ENCODE measurements at places on chromosomes 4 and X.

- no peak for ATAC-seq
Measured at GRCh38 chr4:139633661-139634060, 32.0 kb upstream of the MGST2 start.

DNA sequence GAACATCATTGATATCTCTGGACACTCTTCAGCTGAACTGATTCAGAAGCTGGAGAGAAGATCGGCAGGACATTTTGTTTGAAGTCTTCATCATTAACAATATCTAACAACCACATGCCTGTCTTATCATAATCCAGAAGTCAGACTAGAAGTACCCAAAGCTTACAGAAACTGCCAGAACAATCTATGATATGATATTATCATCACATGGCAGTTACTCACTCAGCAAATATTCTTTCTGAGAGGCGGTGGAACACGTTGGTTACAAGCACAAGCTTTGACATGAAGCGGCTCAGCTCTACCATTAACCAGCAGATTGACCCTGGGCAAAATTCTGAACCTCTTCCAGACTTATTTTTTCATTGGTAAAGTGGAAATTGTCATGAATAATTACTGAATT is 69.4 kb upstream of the KIT start:
- ATAC-seq = no peak

GRCh38 chrX:103343105-103343504 is 13.1 kb downstream of the TCEAL7 start:
- peak; percentile 38 for ATAC-seq

GRCh38 chr4:117481742-117482141 is 396.4 kb upstream of the TRAM1L1 start:
- no peak for ATAC-seq

DNA sequence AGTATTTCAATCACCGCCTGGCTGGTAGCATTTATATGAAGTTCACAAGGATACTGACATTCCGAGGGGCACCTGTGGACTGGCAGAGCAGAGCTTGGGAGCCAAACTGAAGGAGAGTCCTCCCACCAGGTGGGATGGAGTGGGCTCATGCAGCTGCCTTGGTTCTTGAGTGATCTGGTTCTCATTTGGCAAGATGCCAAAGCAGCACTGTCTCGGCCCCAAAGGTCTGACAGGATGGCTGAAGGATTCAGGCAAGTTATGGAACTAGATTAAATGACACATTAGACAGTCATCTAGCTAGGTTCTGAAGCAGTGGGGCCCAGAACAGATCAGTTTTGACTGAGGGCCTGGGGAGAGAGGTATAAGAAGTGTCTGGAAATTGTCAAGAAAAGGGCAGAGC is 3.2 kb downstream of the FGF16 start:
- ATAC-seq = no peak

DNA sequence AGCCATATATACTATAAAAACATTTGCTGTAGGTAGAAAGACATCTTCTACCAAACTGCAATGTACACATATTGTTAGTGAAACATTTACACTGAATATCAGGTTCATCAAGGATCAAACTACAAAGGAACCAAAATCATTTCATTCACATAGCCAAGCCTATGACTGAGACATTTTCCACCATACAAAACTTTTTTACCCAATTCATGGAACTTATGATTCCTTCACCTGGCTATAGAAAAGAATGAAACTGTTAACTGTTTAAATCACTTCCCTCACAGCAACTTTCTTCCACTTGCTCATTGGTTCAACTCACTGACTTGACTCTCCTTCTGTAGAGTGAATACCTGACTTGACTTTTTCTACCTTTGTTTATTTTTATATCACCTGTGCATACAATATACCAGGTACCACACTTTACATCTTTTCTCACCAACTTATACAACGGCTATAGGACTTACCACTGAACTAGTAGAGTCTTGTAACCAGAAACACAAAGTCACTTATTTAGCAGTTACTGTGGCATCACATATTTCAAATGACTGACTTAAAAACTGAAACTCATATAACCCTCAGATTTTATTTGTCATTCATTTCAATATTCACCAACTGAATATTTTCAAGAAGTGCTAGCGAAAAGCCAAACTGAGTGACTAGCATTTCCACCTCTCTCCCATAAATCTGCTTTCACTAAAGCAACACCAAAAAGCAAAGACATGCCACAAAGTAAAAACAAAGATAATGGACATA is 30.9 kb downstream of the CAMK2D start:
- peak; percentile 71 for ATAC-seq

GRCh38 chr4:8516996-8517550 is 63.1 kb upstream of the GPR78 start:
- ATAC-seq = no peak

- ATAC-seq = no peak
Measured at GRCh38 chrX:110531873-110532580, 173.4 kb downstream of the RTL9 start.

DNA sequence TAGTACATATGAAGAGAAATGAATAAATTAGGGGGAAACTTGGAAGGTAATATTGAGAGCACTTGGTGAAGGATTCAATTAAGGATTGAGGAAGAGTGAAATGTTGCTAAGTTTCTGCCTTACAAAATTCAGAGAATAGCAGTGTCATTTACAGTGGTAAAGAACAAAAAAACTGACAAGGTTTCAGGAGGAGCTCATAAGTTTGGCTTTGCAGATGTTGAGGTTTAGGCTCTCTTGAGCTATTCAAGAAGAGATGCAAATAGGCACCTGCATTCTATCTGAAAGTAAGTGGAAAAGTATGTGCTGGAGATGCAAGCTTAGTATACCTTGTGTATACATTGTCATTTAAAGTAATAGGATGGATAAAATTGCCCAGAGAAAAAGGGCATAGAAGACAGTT is 22.3 kb upstream of the EMCN start:
- ATAC-seq = no peak

GRCh38 chrX:19560611-19561010 is 45.3 kb upstream of the MAP3K15 start:
- no peak for ATAC-seq

DNA sequence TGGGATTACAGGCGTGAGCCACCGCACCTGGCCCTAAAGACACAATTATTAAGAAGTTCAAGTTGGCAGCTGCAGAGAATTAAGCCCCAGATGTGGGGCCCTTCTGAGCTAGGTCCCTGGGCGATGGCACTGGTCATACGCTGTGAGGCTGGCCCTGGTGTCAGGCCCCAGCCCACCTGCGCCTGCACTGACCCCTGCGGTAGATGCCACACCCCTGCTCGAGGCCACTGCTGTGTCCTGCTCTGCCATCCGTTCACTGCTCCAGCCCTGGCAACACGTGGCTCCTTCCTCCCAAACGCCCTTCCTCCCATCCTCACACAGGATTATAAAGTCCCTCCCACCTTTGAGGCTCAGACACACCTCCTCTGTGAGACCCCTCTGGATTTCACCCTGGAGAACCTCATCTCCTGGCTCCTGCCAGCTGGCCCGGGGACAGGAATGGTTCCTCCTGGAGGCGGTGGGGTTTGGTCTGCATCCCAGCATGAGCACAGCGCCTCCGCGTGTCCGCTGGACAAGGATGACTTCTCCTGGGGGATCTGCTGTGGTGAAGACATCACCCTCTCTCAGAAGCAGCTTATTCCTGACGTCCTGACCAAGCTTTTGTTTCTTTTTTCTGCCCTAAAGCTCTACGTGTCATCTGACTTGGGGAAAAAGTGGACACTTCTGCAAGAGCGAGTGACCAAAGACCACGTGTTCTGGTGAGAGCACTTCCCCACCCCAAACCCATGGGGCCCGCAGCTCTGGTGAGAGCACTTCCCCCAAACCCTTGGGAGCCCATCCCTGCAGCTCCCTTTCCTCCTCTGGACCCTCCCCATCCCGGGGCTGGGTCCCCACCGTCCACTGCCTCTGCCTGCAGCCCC is 219.0 kb upstream of the PSAPL1 start:
- ATAC-seq = no peak

GRCh38 chr4:3307891-3308575 is 15.2 kb downstream of the RGS12 start:
- ATAC-seq = no peak

- peak; percentile 12 for ATAC-seq
Measured at GRCh38 chr4:105145903-105146275, 787 bp upstream of the TET2 start.

- ATAC-seq = no peak
Measured at GRCh38 chrX:8289523-8289922, 118.5 kb upstream of the VCX2 start.

GRCh38 chr4:52343595-52343994 is 292.5 kb downstream of the SPATA18 start:
- no peak for ATAC-seq

DNA sequence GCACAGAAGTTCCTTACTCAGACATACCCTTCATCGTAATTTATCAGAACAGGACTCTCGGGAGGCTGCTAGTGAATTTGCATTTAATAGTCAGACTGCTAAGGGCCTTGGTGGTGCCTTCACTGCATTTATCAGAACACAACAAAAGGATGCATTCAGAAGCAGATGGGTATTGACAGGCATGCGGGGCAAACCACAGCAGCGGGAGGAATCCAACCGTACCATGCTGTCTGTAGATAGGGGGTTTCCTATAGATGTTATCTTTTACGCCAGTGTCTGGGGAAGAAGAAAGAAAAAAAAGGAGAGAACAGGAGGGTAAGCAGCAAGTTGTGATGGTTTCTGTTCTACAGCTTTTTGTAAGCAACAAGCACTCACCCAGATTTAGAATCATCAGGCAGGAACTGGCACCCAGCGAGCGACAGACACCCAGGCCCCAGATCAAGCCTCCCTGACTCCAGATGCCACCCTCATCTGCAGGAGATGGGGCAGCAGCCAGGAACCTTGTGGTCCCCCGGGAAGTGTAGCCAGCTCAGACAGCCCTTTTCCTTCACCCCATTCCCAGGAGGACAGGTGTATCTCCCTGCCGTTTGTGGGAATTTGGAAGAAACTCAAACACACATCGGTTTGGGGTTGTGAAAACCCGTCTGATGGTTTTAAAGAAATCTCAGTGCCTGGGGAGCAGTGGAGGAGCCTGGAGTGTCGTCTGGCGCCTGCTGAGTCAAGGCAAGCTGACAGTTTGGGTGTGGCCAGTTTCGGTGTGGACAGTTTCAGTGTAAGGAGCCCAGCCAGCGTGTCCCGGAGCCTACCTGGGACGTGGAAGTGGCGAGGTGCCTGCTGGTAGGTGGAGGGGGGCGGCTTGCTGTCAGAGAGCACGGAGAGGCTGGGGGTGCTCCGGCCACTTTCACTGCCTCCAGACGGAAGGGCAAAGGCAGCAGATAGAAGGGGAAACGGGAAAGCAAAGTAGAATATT is 80.0 kb upstream of the AFAP1 start:
- ATAC-seq = no peak

- ATAC-seq = peak; percentile 65
Measured at GRCh38 chr4:186134257-186134656, 29.8 kb downstream of the FAM149A start.

DNA sequence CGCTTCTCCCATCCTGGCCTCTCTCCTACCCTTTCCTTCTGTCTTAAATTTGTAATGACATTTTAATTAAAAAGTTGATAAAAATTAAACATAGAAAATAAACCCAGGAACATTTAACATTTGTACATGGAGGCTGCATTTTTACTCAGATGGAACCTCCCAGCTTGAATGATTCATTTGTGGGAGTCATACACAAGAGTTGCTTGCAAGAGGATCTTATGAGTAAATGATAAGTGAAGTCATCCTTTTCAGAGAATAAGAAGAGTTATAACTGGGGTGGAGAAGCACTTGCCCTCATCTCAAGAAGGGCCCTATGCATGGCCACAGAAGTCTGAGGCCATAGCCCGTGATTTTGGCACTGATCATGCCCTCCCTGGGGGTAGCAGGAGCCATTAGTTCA is 482.9 kb upstream of the BOD1L1 start:
- ATAC-seq = no peak

DNA sequence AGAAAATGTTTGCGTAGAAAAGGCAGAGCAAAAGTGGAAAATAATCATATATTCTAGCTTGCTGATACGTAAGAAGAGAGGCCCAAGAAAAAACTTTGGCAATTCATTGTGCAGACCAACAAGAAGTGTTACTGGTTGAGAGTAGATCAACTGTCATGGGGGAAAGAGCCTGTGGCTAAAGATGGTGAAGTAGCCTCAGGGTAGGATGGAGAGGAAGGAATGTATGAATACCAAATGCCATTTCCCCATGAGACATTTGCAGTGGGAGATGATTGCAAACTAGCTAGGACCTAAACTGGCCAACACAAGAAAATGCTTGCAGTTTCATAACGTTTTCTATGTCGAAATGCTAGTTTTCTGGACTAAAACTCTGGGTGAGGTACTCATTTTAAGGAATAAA is 47.7 kb upstream of the ADGRL3 start:
- ATAC-seq = no peak

DNA sequence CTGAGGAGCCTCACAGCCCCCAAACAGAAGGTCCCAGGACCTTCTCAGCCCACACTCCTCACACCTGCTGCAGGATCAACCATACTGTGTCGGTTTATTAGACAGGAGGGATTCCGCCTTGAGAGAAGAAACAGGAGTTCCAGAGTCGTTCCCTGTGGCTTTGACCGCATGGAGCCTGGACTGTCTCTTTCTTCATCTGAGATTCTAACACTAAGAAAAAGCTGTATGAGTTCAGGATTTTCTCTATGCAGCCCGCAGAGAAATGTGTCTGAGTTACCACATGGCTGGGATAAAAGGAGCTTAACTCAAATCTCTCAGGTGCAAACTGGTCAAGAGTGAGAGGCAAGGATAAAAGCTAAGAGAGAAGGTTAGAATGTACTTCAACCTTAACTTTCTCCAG is 126.7 kb downstream of the AFAP1 start:
- no peak for ATAC-seq

DNA sequence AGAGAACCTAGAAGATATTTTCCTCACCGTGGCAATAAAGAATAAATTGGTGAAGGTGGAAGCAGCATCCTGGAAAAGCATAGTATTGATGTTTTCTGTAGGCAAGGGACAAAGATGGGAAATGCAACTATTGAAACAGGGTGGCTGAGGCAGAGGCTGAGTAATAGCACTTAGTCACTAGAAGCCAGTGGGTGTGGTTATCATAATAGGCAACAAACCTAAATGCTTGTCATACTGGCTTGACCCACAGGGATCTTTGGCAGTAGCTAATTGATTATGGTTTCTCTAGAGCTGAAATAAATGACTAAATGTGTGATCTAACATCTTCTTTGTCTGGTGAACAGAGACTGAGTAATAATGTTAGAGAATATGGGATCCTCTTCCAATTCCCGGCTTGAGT is 353.6 kb upstream of the RPS6KA3 start:
- ATAC-seq = peak; percentile 86

GRCh38 chr4:147078362-147078761 is 132.7 kb upstream of the TTC29 start:
- no peak for ATAC-seq

- no peak for ATAC-seq
Measured at GRCh38 chrX:362937-363620, 23.6 kb downstream of the PPP2R3B start.
